T-cell (primary cell): ENCODE measurements at places on chromosomes 7 and 10.

DNA sequence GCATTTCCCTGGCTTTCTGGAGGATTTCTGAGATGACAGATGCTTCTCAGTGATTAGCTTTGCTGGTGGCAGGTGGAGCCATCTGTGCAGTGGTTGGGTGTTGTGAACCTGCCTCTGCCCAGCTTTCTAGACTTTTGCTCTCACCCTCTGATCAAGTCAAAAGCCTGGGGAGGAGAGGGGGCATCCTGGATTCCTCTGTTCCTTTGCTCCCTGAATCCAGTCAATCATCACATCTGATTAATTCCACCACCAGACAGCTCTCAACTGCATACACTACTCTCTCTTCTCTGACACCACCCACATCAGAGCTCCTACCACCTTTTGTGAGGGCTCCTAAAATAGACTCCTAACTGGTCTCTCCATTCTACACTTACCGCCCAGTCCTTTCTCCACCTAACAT, 283.5 kb downstream of the WDR11 start:
- DNase-seq: no peak

DNA sequence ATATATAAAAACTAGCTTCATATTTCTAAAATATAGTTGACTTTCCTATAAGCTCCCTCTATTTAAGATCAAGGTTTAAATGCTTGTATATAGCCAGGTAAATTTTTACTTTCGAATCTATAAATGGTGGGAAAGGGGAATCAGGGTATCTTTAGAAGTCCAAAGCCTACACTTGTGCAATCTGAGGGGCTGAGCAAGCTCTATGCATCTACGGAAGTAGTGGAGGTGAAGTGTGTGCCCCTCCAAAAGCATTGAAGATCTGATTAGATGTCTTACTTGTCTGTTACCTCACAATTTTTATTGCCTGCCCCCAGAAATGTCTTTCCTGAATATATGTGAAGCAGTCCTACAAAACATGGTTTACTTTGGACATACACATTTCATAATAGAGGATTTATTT, 1.6 kb downstream of the AKAP9 start:
- no peak for DNase-seq

- DNase-seq: no peak
These were observed 225.3 kb upstream of the INHBA start for GRCh38 chr7:41928166-41928565.

- DNase-seq: no peak
These were observed 86.9 kb downstream of the VTI1A start for GRCh38 chr10:112533916-112534315.

DNA sequence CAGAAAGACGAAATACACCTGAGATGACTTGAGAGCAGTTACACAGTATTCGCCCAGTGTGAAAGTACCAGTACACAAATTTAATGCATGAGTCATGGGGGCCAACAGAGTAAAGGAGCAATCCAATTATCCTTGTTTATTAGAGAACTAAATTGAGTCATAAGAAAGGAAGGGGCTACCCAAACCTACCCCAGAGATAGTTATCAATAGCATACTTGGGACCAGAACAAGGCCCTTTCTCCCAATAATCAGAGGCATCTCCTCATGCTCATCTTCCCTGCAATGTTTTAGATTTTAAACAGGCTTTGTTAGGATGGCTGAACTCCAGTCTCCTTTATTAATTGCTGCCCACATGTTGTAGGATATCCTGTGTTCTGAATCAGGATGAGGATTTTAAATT, 239.7 kb upstream of the LRGUK start:
- no peak for DNase-seq

GRCh38 chr10:121183236-121183635, 332.1 kb downstream of the WDR11 start:
- no peak for DNase-seq

- DNase-seq: no peak
These were observed 1.5 kb upstream of the DLX5 start for GRCh38 chr7:97025983-97026714.

GRCh38 chr10:11595395-11595692, 16.1 kb downstream of the USP6NL start:
- no peak for DNase-seq

- DNase-seq: no peak
These were observed 430 bp downstream of the PON3 start for GRCh38 chr7:95395755-95396135.

- no peak for DNase-seq
These were observed 3.3 kb downstream of the EPHA1 start for GRCh38 chr7:143405173-143406001.

DNA sequence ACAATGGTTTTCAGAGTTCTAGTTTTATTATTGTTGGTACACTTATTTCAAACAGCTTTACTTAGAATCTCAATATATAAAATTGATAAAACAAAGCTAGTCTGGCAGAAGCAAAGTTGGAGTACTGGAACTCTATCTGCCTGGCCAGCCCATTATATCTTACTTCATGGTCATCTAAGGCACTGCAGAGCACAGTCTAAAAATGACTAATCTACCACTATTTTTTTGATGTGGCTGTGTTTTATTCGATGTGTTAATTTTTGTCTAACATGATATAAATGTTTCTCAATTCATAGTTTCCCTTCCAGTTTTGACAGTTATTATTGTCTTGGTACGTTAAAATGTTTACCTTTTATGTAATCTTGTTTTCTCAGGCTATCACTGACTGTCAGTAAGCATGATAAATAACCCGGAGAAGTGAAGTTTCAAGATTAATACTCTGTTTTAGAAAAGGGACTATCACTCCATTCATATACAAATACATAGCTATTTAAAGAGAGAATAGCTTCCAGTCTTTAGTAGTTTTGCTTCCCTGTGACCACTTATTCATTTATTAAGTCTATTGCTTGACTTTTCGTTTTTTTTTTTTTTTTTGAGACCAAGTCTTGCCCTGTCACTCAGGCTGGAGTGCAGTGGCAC, 60.6 kb upstream of the CSTF2T start:
- DNase-seq: no peak

DNA sequence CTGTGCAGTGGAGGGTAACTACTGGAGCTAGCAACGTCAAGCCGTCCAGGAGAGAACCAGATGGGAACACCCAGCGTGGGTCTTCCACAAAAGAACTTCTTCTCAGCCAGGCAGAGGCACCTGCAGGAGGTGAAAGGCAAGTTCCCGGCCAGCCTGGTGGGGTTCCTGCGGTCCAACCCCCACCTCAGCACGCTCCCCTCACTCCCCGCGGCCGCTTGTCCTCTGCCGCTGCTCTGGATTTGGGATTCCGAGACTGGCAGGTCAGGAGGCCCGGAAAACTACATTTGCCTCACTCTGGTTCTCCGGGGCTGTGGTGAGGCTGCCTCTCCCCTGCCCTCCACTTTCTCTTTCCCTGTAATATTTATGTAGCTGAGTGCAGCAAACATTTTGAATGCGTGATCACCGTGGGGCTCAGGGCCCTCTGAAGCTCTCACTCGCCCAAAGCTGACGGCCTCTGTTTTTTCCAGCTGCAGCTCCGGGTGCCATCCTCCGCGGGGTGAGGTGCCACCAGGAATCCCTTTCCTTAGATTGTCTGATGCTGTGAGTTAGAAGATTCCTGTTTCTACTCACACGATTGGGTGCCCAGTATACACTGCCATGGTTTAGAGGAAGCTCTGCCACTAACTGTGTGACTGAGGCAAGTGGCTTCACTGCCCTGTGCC, 366.9 kb downstream of the DNAJB6 start:
- DNase-seq: no peak
